Caki2 (cell line): ENCODE measurements at places on chromosomes 11 and 22.

GRCh38 chr11:10742460-10743208 is 8.4 kb upstream of the CTR9 start:
- DNase-seq: peak; percentile 51

DNA sequence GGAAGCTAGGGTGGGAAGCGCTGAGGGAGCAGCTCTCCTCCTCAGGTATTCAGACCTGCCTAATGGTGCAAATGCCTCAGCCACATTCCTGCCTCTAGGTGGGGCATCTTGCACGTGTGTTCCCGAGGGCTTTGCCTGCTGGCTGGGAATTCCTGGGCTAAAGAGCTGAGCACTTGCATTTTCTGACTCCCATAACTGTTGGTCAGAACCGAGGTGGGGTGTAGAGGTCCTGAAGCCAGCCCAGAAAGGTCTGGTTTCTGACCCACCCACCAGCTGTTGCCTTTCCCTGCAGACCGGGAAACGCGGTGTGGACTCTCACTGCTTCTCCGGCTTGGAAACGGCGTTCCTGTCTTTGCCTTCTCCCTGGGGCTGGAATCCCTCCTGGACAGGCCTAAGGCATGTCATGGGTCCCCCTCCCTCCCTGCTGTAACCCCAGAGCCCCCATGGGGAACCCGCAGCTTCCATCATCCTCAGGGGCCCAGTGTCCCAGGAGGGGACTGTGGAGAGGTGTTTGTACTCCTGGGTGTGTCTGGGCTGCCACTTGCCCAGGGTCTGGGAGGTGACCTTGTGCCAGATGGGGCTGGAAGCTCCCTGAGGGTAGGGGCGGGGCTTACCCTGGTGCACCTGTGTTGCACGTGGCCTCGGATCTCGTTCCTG is 24.0 kb upstream of the SMIM38 start:
- peak; percentile 71 for DNase-seq

DNA sequence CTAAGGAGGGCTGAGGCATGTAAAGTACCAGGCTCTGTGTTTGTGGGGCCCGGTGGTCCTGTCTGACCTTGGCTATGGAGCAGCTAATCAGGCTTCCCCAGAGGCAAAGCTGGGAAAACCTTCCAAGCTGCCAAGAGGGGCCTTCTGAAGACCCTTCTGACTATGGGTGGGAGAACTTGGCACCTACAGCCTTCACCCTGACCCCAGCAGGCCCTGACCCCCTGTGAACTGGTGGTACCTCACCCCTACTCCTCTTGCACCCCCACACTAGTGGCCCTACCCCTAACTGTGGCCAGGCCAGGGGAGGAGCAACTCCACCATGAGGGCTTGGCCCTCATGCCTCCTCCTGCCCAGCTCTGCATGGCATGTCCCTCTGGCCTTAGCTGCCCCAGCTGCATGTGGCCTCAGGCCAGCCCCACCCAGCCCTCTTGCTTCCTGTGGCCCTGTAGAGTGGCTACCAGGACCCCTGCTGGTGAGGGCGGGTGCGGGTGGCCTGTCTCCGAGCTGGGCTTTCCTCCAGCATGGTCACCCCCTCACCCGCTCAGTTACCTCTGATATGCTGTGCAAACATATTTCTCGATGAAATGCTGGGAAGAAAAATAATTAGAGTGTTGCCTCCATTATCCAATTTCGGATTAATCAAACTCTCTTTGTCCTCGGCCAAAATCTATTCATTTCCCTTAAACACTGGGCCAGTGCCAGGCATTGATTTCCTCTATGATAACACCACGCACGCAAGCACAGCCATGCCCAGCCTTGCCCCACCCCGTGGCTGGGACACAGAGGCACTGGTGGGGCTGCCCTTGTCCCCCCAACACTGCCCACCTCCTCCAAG is 7.5 kb downstream of the GNAZ start:
- DNase-seq: no peak

GRCh38 chr22:26534874-26535602 is 22.8 kb upstream of the TFIP11 start:
- DNase-seq: no peak

DNA sequence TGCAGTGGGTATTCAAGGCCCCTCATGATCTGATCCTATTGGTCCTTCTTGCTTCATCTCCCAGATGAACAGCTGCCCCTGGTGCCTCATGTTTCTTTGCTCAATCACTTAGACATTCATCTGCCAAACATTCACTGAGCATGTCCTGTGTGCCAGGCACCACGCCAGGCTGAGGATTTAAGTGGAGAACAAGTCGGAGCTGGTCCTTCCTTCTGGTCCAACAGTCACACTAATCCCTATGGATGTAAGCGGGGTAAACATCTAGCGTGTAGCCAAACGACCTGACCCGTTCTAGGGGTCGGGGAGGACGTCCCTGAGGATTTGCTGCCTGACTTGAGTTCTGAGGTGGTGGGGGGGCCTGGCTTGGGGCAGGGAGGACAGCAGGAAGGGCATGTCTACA is 21.9 kb downstream of the ZMAT5 start:
- no peak for DNase-seq

GRCh38 chr11:88507771-88508417 is 170.4 kb upstream of the CTSC start:
- peak; percentile 68 for DNase-seq

DNA sequence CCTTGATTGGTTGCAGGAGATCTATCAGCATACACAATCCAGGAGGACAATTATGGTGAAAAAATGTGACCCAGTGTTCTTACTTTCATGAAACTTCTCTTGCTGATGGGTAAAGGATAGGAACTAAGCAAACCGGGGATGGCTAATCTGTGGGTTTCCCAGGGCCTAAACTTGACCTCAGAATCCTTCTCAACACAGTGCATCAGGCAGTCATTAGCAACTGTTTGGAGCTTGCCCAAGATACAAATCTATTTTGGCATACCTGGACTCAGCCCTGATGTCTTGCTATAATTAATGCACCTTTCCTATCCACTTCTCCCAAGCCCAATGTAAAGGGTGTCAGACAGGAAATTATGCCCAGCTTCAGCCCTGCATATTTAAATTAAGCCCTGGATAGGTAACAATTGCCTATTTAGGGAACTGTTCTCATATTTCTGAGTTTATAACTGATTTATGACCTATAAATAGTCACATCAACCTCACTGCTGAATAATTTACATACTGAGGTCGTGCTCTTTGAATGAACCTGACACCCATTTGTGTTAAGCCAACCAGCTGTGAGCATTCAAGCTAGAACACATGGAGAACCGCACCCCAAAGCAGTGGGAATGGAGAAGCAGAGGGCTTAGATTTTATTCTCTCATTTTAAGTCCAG is 9.2 kb upstream of the PHF21A start:
- no peak for DNase-seq

GRCh38 chr22:18032455-18033101 is 8.2 kb upstream of the MICAL3 start:
- peak; percentile 65 for DNase-seq

- no peak for DNase-seq
Measured at GRCh38 chr11:123484448-123484847, 54.4 kb downstream of the GRAMD1B start.

GRCh38 chr22:43652845-43653244 is 159.3 kb downstream of the EFCAB6 start:
- DNase-seq: no peak

- DNase-seq: no peak
Measured at GRCh38 chr22:39448205-39449054, 8.4 kb upstream of the MGAT3 start.

DNA sequence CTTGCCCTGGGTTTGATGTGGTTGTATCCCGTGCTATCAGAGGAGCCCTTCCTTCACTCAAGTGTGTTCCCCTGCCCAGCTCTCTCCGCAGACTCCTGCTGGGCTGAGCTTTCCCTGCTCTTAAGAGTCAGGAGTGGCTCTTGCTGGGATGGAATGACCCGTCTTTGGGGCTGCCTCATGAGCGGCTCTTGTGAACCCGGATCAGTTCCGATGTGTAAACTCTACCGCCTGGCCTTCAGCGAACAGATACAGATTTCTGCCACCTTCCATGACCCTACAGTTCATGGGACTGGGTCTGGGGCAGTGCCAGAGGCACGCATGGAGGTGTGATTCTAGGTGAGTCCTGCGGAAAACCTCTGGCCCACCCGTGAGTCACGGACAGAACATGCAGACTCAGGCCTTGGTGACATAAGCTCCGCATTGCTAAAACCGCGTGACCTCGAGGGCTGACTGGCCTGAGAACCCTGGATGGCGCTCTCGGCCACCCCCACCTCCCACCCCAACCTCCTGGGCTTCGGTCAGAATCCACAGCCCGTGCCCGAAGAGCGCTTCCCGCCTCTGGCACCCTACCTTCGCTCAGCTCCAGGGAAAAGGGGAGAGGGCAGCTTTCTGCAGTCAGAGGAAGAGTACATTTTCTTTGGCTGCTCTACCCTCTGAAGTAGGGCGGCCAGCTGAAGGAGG is 1.3 kb upstream of the ZBTB16 start:
- DNase-seq: no peak

DNA sequence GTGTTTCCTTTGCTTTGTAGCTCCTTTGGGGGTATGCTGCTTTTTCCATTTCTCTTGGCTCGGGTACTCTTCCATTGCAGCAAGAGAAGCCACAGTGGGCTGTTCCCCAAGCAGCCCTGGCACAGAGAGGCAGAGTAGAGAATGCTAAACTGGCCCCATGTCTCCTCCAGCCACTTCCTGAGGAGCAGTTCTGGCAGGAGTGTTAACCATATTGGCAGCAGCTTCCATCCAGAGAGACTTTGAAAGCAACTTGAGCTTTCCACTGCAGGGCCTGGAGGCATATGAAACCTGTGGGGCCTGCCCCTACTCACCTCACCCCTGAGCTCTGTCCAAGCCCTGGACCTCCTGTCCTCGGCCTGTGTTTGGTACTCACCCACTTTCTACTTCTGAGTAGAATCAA is 61.8 kb downstream of the ALX4 start:
- no peak for DNase-seq

GRCh38 chr11:26820739-26821138 is 98.9 kb upstream of the SLC5A12 start:
- no peak for DNase-seq

DNA sequence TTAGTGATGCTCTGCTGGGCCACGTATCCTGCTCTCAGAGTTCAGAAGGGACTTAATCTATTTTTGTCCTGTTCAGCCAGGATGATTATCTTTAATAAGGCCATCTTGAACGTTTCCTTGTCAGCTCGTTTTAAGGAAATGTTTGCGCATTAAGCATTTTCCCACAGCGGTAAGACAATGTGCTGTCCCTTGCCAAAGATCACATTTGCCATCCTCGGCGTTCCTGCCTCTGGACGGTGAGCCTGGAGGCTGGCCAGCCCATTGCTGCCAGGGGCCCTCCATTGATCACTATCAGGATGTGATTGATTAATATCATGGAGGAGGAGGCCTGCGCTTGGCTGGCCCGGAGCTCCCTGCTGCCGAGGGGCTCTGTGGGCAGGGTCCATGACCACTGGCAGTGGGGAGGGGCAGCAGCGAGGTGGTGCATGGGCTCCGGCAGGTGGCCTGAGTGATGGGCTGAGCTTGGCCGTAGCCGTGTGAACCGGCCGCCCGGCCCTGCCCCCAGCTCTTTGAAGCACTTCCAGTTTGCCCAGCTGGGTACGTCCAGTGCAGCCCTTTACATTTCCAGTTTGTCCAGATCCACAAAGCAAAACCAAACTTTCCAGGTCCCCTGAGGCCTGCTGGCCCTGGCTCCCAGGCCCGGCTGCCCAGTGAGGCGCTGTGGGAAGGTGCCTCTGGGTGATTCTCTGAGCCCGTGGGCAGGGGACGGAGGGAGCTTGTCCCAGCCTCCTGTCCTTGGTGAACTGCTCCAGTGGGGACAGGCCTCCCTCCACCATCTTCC is 49.5 kb upstream of the SMIM38 start:
- DNase-seq: no peak

GRCh38 chr11:126969865-126970479 is 30.6 kb downstream of the KIRREL3 start:
- DNase-seq: peak; percentile 22

DNA sequence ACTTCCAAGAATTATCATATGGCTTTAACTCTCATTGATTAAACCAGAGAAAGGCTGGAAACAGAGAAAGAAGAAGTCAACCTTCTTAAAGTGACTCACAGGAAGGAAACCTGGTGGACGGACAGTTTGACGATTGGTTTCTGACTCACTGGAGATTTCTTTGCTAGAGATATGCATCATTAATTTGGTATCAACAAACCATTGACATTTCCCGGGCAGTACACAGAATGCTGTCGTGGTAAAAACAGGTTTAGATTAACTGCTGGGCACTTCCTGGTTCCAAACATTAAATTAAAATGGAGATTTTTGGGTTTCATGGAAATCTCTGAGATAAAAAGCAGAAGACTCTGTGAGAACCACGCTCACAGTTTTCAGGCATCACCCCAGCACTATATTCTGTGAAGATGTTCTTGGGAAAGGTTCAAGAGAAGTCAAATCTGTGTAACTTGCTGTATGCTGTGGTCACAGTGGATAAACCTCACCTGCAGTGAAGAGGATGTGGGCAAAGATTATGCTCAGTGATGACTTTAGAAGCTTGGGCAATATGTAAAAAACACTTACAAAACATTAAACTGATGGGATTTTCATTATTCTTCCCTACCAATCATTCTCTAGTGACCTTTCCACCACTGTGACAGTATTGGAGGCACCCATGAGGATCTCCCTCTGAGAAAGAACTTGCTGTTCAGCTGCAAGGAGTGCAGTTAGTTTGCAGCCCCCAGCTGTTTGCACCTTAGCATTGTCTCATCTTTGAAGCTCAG is 61.1 kb upstream of the CD44 start:
- DNase-seq: peak; percentile 81

DNA sequence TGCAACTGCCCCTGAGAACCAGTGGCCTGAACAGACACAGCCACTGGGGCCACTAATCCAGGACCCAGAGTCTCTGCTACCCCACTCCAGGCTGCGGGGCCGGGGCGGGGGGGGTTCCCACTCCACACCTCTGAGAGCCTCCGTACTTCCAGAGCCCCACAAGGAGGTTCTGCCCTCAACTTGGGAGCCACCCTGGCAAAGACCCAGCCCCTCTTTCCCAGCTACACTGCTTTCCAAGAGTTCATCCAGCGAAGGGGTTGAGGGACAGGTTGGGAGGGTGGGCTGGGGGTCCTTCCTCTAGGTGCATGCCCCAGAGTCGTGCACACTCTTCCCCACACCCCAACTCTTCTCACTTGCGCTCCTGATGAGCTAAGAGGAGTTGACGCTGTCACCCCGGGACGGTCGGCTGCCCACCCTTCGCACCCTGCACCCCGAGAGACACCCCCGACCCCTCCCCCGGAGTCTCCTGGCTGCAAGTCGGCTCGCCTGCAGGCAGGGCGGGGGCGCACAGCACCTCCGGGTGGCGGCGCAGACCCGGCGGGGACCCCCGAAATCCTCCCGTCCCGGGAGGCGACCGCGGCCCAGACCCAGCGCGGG is 531 bp downstream of the RAB3IL1 start:
- DNase-seq: no peak

- DNase-seq: no peak
Measured at GRCh38 chr11:67522844-67523555, at the start of gene CABP2. Gene CABP2 (minus strand): TSS chr11:67523446. CDS start chr11:67523326, 120 bp downstream.
